ENCODE measurements at places on chromosomes 16 and 17.

- H3K4me3 ChIP-seq = no peak overlapping the region
- no peaks in the 10 kb centered on the region for H3K27me3 ChIP-seq
- H3K4me1 ChIP-seq = peaks cover 10% of the 10 kb centered on the region
- no peak for DNase-seq
- H3K36me3 ChIP-seq = no peaks in the 10 kb centered on the region
Observed at GRCh38 chr17:77531002-77531401, 390.2 kb downstream of the SEC14L1 start.

GRCh38 chr16:69762814-69763598, 874 bp downstream of the WWP2 start:
- DNase-seq = peak; percentile 31
- no peaks in the 10 kb centered on the region for H3K4me1 ChIP-seq
- no peaks in the 10 kb centered on the region for H3K27me3 ChIP-seq
- peak overlapping the region; percentile 95 for H3K27ac ChIP-seq
- H3K36me3 ChIP-seq = peaks cover 2% of the 10 kb centered on the region

- no peak for DNase-seq
- no peaks in the 10 kb centered on the region for H3K27me3 ChIP-seq
- H3K27ac ChIP-seq = no peak overlapping the region
- no peak overlapping the region for H3K4me3 ChIP-seq
Observed at GRCh38 chr17:71709946-71710345, 410.9 kb upstream of the SOX9 start.

GRCh38 chr16:87765473-87765775, 362 bp downstream of the KLHDC4 start:
- no peaks in the 10 kb centered on the region for H3K27me3 ChIP-seq
- H3K36me3 ChIP-seq = no peaks in the 10 kb centered on the region
- DNase-seq = no peak

DNA sequence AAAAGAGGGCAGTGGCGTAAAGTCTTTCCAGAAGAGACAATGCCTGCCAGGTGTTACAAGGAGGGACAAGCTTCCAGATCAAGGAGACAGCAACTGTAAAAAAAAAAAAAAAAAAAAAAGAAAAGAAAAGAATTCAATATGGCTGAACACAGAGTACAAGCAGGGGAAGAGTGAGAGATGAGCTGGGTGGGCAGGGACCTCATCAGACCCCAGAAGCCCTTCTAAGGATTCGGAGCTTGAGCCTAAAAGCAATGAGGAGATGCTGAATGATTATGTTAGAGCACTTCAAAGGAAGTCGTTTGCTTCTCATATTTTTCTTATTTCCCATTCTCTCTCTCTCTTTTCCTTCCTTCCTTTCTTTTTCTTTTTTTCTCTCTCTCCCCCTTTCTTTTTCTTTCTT, 103.0 kb downstream of the YPEL2 start:
- no peak overlapping the region for H3K27ac ChIP-seq
- no peaks in the 10 kb centered on the region for H3K36me3 ChIP-seq
- H3K27me3 ChIP-seq = no peaks in the 10 kb centered on the region

- no peak overlapping the region for H3K27ac ChIP-seq
- H3K4me1 ChIP-seq = no peaks in the 10 kb centered on the region
- H3K4me3 ChIP-seq = no peak overlapping the region
- no peaks in the 10 kb centered on the region for H3K36me3 ChIP-seq
Observed at GRCh38 chr17:12911239-12911638, 106.6 kb downstream of the ELAC2 start.

GRCh38 chr17:77958716-77959125, 218 bp downstream of the TNRC6C start:
- peaks cover 23% of the 10 kb centered on the region for H3K4me1 ChIP-seq
- H3K4me3 ChIP-seq = no peak overlapping the region
- DNase-seq = no peak
- peak overlapping the region; percentile 77 for H3K27ac ChIP-seq
- no peaks in the 10 kb centered on the region for H3K36me3 ChIP-seq

GRCh38 chr17:3020381-3020780, 43.0 kb downstream of the OR1D5 start:
- peaks cover 6% of the 10 kb centered on the region for H3K36me3 ChIP-seq
- no peak for DNase-seq
- no peaks in the 10 kb centered on the region for H3K27me3 ChIP-seq
- H3K4me1 ChIP-seq = no peaks in the 10 kb centered on the region
- H3K27ac ChIP-seq = no peak overlapping the region
- no peak overlapping the region for H3K4me3 ChIP-seq

DNA sequence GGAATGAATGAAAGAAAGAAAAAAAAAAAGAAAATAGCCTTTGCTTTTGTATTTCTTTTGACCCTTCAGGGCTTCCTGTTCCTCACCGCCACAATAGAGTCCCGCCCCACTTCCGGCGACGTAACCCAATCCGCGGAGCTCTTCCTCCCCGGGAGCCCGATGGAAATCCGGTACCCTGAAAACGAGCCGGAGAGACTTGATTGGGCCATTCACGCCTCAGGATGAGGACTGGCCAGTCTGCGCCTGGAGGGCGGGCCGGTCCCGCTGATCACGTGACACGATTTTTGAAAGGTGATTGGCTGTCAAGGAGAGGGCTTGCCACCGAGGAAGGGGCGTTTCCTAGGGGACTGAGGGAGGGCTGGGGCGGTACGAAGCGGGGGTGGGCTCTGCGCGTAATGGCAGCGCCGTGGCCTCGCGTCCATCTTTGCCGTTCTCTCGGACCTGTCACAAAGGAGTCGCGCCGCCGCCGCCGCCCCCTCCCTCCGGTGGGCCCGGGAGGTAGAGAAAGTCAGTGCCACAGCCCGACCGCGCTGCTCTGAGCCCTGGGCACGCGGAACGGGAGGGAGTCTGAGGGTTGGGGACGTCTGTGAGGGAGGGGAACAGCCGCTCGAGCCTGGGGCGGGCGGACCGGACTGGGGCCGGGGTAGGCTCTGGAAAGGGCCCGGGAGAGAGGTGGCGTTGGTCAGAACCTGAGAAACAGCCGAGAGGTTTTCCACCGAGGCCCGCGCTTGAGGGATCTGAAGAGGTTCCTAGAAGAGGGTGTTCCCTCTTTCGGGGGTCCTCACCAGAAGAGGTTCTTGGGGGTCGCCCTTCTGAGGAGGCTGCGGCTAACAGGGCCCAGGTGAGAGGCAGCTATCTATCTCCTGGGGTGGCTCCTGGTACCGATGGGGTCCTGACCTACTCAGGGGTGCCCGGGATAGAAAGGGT, at the start of the genes PSME3IP1 and RSPRY1:
PSME3IP1 (minus strand) TSS at position 95 of the 927 bp plus-strand sequence. CDS start 12,185 bp downstream, outside the sequence.
RSPRY1 (plus strand) TSS at position 385 of the 927 bp plus-strand sequence. CDS start 18,330 bp downstream, outside the sequence.
- peaks cover 32% of the 10 kb centered on the region for H3K4me1 ChIP-seq
- H3K36me3 ChIP-seq = no peaks in the 10 kb centered on the region
- H3K27me3 ChIP-seq = no peaks in the 10 kb centered on the region
- H3K27ac ChIP-seq = peak within 1 kb of the TSS; percentile 93
- DNase-seq = peak; percentile 96
- H3K4me3 ChIP-seq = peak within 1 kb of the TSS; percentile 77

- peaks cover 15% of the 10 kb centered on the region for H3K4me1 ChIP-seq
- no peak for DNase-seq
- no peak overlapping the region for H3K4me3 ChIP-seq
Observed at GRCh38 chr17:39178536-39178935, 12.6 kb upstream of the ARL5C start.

DNA sequence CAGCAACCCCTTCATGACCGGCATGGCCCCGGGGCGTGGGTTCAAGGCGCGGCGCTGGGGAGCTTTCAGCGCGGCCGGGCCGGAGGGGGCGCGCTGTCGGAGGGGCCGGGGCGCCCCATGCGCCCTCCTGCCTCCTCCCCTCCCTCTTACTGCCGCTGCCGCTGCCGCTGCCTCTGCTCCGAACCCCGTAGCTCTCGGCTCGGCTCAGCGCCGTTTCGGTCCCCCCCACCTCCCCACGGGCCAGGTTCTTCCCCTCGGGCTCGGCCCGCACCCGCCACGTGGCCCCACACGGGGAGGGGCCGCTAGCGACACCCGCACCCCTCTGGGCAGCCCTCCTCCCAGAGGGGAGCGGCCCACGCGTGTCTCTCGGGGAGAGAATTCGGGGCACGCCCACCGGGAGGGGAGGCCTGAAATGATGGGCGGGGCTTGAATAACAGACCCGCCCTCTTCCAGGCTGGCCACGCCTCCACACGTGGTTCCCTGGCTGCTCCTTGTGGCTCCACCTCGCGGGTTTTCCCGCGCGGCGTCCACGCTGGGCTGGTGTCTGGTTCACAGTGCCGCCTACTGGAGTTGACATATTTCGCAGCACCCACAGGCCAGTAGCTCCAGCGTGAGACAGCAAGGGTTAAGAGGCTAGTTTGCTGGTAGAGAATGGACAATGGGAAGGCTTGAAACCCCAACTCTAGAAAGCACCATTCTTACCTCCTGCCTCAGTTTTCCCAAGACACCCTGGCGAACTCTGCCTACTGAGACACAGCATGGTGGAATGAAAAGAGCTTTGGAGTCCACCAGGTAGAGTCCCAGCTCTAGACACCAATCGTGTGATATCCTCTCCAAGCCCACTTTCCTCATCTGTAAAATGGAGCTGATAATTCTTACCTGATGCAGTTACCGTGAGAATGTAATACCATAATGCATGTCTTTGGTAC, at the start of gene KCNH4:
KCNH4 (minus strand) TSS at position 221 of the 929 bp plus-strand sequence; CDS start at position 24, 197 bp downstream.
- H3K27ac ChIP-seq = no peak within 1 kb of the TSS
- H3K4me1 ChIP-seq = peaks cover 48% of the 10 kb centered on the region
- H3K4me3 ChIP-seq = peak within 1 kb of the TSS; percentile 39

- H3K4me3 ChIP-seq = no peak overlapping the region
- no peaks in the 10 kb centered on the region for H3K4me1 ChIP-seq
- DNase-seq = no peak
- no peaks in the 10 kb centered on the region for H3K27me3 ChIP-seq
Observed at GRCh38 chr17:31472137-31472536, 80.7 kb downstream of the RAB11FIP4 start.

DNA sequence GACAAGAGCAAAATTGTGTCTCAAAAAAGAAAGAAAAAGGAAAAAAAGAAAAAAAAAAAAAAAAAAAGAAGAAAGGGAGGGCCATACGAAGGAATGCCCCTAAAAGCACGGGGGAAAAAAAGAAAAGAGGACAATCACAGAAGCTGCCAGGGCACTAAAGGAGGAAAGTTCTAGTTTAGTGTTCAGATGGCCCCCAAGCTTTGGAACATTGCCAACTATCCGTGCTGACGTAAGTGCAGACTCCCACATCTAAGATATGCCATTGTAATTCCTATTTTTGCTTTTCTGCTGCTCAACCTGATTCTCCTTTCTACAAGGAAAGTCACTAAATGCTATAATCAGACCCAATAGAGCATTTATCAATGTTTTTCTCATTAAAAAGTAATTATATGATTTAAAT, 842.1 kb downstream of the KCNJ2 start:
- H3K27ac ChIP-seq = no peak overlapping the region
- no peaks in the 10 kb centered on the region for H3K4me1 ChIP-seq
- H3K27me3 ChIP-seq = no peaks in the 10 kb centered on the region
- no peak overlapping the region for H3K4me3 ChIP-seq

DNA sequence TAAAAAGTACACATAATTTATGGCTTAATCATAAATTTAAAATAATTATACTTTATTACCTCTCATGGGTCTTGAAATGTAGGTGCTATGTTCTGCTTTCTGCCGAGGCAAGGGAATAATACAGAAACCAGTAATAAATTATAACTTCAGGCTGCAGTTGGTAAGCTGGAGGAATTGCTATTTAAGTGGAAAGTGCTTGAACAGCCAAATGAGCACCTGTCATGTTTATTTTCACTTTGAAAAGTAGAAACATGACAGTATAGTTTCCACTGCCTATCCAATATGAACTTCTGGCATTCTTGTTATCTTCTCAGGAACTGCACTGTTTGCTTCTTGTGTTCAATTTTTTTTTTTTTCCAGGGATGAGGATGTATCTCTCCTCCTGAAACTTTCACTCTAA, 146.0 kb downstream of the FTO start:
- H3K36me3 ChIP-seq = no peaks in the 10 kb centered on the region
- H3K4me1 ChIP-seq = peaks cover 13% of the 10 kb centered on the region
- no peak overlapping the region for H3K4me3 ChIP-seq
- no peak for DNase-seq
- H3K27ac ChIP-seq = no peak overlapping the region
- no peaks in the 10 kb centered on the region for H3K27me3 ChIP-seq

- peak overlapping the region; percentile 56 for H3K27ac ChIP-seq
- DNase-seq = no peak
- H3K4me1 ChIP-seq = peaks cover 27% of the 10 kb centered on the region
- no peak overlapping the region for H3K4me3 ChIP-seq
Observed at GRCh38 chr17:17928398-17929287, 43.6 kb downstream of the TOM1L2 start.

DNA sequence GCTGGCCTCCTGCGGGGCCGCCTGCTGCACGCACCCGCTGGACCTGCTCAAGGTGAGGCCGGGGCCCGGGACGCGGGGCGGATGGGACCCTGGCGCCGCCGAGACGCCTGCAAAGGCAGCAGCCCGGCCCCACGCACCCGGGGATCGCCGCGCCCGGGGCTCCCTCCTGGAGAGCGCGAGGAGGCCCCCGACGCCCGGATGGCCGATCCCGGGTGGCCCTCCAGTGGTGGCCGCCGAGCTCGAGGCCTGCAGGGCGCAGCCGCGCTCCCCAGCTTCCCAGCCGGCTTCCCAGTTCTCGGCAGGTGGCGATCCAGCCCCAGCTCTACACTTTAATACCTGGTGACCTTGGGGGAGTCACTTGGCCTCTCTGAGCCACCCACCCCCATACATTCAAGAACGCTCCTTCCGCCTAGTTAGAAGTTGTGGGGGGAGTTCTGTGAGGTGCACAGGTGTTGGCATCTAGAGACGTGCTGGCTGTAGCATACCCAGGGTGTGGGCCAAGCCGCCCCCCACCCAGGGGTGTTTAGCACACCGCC, 452 bp downstream of the SLC25A10 start:
- no peaks in the 10 kb centered on the region for H3K27me3 ChIP-seq
- peak overlapping the region; percentile 77 for H3K27ac ChIP-seq
- H3K4me3 ChIP-seq = peak overlapping the region; percentile 96
- H3K36me3 ChIP-seq = peaks cover 10% of the 10 kb centered on the region
- peaks cover 38% of the 10 kb centered on the region for H3K4me1 ChIP-seq

DNA sequence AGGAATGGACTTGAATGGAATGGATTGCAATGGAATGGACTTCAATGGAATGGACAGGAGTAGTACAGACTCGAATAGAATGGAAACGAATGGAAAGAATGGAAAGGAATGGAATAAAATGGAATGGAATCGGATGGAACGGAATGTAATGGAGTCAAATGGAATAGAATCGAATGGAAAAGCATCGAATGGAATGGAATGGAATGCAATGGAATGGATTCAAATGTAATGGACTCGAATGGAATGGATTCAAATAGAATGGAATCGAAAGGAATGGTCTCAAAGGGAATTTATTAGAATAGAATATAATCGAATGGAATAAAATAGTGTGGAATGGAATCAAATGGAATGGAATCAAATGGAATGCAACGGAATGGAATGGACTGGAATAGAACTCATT, 484.9 kb upstream of the WSB1 start:
- DNase-seq = no peak
- no peaks in the 10 kb centered on the region for H3K36me3 ChIP-seq
- H3K27ac ChIP-seq = no peak overlapping the region
- no peaks in the 10 kb centered on the region for H3K4me1 ChIP-seq
